ENCODE measurements at places on chromosomes 5 and 9. TPM values are rescaled to one million over a fixed set of nuclear protein-coding genes. Genes with fewer than 3 reads are reported as not detected.

- no peak for DNase-seq
Measured at GRCh38 chr5:176697934-176698538, 50.8 kb downstream of the TSPAN17 start.

DNA sequence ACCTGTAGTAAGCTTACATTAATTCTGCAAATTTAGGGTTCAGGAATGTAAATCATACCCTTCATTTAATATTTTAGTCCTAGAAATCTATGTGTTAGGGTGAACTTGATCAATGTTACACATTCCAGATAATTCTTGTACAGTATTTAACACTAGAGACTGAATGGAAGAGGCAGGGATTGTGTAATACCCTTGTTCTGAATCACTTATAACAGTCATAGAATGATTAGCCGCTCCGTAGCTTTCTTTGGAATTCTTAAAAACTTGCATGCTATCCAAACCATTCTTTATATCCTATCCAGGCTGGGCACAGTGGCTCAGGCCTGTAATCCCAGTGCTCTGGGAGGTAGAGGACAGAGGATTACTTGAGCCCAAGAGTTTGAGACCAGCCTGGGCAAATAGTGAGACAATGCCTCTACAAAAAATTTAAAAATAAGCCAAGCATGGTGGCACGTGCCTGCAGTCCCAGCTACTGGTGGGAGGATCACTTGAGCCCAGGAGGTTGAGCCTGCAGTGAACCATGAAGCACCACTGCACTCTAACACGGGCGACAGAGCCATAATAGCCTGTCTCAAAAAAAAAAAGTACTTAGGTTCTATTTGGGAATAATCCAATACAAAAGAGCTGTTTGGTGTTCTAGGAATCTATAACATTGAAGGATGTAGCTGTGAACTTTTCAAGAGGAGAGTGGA lies 8.3 kb downstream of the ZNF483 start:
- DNase-seq, result no peak

The PCDHB9 gene
- 2.4 TPM for total RNA-seq

The KIAA0825 gene
- 25.5 TPM for total RNA-seq

The BRINP1 gene
- total RNA-seq, result 0.58 TPM

The CMYA5 gene
- 25.4 TPM for total RNA-seq
